ENCODE measurements at places on chromosomes 1 and 21.

DNA sequence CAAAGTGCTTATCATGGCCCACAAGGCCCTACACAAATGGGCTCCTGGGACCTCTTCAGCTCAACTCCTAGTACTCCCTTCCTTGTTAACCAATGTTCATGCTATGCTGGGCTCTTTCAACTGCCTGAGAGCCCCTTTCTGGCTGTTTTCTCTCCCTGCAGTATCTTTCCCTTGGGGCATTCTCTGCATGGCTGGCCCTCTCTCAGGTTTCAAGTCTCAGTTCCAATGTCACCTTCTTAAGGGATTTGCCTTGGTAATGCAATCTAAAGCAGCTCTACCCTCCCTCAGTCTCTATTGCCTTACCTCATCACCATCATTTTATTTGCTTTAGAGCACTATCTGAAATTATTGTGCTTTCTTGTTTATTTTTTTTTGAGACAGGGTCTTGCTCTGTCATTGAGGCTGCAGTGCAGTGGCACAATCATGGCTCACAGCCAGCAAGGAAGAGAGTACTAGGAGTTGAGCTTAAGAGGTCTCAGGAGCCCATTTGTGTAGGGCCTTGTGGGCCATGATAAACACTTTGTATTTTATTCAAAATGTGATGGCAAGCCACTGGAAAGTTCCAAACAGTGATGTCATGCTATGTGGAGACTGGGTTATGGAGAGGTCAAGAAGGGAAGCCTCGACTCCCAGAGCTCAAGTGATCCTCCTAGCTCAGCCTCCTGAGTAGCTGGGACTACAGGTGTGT is 63.4 kb upstream of the SRSF10 start:
- DNase-seq: no peak

GRCh38 chr1:95558791-95559190 is 324.8 kb downstream of the RWDD3 start:
- no peak for DNase-seq

DNA sequence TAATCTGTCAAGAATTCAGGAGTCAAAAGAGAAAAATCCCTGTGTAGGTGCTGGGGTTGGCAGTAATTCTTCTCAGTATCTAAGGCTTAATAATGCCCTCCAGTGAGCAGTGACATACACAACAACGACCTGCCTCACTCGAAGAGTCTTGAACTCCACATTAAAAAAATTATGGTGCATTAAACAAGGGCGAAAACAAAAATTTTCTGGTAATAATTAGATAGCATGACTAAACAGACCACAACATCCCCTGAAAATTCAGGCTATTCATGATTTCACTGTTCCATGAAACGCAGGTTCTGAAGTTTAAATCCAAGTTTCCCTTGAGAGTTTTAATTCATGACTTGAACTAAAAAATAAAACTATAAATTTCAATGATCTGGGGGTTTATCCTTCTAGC is 5.1 kb downstream of the SRSF4 start:
- DNase-seq: no peak

DNA sequence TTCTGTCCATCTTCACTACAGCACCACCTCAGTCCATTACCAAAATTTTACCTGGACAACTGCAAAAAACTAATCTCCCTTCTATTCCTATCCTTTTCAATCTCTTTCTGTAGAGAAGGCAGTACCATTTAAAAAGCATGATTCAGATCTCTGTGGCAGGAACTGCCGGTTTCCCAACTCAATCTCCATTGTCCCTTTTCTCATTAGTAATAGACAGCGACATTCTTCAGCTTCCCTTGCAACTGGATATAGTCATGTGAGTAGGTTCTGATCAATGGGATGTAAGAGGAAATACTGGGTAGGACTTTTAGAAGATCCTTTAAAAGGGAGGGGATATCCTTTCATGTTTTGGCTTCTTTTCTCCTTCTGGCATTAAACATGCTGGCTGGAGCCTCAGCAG is 74.9 kb downstream of the ADCY10 start:
- no peak for DNase-seq

GRCh38 chr1:15014516-15014915 is 139.0 kb upstream of the TMEM51 start:
- no peak for DNase-seq

DNA sequence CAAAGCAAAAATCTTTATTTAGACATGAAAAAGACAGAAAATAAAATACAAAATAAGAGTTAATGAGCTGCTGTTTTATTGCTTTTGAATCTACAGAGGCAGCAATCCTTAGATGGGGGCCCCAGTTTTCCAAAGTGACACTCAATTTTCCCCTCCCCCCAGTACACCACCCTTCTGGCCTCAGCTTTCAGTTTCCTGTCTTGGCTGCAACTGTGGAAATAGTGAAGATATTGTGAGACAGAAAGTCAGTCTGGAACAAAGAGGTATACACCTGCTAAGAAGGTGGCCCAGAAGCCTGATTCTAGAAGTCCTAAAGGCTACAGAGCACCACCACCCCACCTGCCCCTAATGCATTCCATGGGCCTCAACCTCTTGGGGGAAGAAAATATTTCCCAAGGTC is 1.1 kb upstream of the MTMR11 start:
- DNase-seq: no peak

GRCh38 chr1:95435611-95436010 is 201.6 kb downstream of the RWDD3 start:
- DNase-seq: no peak

DNA sequence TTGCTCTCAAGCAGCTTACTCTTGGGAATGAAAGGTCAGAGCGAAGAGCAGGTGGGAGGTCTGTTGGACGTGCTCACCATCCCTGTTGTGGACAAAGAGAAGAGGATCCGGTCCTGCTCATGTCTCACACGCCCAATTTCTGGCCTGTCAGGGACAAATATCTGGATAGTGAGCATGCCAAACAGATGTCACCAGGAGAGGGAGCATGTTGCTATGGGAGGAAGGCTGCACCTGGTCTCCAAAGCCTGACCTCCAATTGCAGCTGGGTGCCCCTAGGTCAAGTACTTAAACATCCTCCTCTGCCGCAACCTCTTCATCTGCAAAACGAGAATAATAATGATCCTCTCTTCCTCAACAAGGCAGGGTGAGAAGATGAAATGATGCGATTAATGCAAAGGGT is 53.4 kb downstream of the DMRTA2 start:
- no peak for DNase-seq

GRCh38 chr1:234774971-234775370 is 165.0 kb upstream of the IRF2BP2 start:
- DNase-seq: no peak

DNA sequence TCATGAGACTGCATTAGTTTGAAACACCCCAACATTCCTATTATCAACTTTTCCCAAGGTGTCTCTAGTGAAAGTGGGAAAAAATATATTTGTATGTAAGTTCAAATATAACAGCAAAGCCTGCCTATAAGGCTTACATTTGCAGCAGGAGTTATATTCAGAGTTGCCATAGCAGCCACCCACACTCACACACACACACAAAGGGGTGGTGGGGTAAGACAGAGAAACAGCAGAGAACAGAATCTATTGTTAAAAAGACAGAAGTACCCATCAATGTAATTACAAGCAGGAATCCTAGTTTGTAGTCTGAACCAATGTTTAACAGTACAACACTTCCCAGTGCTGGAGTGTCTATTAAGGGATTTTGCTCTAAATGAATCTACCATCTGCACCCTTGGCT is 55.0 kb downstream of the PLPPR5 start:
- no peak for DNase-seq

- DNase-seq: no peak
Measured at GRCh38 chr1:57084701-57085100, 118.9 kb upstream of the C8B start.

- DNase-seq: no peak
Measured at GRCh38 chr1:90537606-90538362, 179.3 kb downstream of the BARHL2 start.

DNA sequence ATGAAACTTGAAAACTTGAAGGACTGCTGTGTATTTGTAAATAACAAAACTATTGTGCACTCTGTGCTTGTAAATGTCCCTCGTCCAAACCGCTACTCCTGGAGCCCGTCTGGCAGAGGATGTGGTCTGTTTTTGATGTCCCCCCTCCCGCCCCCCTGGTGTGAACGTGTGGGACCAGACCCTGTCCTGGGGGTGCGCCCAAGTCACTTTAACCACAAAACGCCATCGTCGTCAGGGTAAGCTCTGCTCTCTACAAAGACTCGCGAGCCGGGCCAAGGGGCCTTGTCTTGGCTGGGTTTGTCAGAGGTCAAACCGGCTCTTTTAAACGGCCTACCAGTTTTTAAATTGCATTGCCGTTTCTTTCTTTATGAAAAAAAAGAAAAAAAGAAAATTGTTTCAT is 87.4 kb upstream of the TMEM51 start:
- DNase-seq: no peak

GRCh38 chr1:205344066-205344928 is 12.4 kb downstream of the KLHDC8A start:
- DNase-seq: no peak

- no peak for DNase-seq
Measured at GRCh38 chr1:18978706-18979105, 22.2 kb upstream of the IFFO2 start.

DNA sequence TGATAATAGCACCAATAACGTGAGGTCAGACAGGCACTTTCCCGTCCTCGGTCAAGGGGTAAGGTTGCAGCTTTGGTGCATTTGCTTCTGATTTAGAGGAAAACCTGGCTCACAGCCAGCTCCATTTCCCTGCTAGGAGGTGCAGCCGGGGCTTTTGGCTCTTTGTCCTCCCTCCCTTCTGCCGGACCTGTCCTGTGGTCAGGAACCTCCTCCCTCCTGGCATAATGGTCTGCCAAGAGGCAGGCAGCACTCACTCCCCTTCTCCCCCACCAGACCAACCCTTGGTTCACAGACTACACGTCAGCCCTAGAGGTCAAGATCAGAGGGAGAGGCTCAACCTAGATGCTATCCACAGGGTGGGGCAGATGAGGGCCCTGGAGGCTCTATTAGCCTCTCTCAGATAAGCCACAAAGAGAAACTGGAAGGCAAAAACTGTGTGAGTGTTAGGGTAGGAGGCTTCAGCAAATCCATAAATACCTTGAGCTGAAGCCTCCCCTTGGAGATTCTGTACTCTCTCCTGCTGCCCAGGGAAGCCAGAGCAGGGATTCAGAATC is 64.8 kb downstream of the PLXNA2 start:
- DNase-seq: no peak

- peak; percentile 37 for DNase-seq
Measured at GRCh38 chr1:36323636-36324352, at the start of gene EVA1B. EVA1B (minus strand) TSS chr1:36323645; CDS start chr1:36323037, 608 bp downstream.

DNA sequence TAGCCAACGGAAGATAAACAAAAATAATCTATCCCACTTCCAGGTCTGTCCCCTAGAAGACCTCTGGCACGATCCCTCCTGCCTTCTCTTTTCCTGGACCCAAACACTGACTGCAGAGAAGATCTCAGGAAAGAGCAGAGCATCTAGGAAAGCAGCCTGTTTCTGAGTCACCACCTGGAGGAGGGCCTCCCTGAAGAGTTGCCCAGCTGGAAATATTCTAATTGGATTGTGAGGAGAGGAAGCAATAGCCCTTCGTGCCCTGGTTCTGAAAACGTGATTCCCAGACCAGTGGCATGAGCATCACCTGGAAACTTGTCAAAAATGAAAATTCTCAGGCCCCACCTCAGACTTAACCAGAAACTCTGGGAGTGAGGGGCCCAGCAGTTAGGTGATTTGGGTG is 411.1 kb downstream of the SETD4 start:
- no peak for DNase-seq

- peak; percentile 25 for DNase-seq
Measured at GRCh38 chr1:110787328-110788071, 85.4 kb upstream of the CD53 start.
